ENCODE measurements at places on chromosomes 5 and 9.
A peak's percentile ranks its signal among the peaks of the same experiment; 100 is the strongest.

DNA sequence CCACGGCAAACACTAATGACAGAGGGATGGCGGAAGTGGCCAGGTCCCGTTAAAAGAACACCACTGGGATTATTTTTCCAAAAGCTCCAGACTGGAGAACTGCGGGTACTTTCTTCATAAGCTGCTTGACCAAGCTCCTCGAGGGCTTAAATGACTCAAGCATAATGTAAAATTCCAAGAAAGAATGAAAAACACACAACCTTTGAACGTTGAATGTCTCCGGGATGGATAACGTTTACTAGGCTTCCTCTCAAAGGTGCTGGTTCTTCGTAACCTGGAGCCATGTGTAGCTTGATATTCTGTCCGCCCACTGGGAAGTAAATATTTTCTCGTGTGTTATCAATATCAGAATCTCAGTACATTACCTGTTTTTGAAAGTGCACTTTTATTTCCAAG, 67.6 kb downstream of the EPB41L4B start:
- no peak for DNase-seq

GRCh38 chr9:72210522-72210921, 61.3 kb downstream of the GDA start:
- DNase-seq: no peak

GRCh38 chr9:106697390-106697749, 165.6 kb upstream of the ZNF462 start:
- no peak for DNase-seq

DNA sequence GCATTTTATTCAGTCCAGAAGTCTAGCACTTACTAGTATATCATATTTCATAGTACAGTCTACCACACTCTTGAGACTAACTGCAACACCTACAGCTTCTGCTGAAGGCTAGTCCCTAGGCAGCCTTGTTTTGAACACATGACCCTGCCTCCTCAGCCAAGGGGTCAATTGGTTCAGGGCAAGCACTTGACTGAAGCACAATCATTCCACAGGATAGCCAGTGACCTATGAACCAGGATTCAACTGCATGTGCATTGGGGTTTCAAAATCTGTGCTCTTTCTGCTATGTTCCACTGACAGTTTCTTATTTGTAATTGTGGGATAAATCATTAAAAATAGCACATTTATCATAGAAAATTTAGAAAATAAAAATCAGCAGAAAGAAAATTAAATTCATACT, 186.8 kb downstream of the TMEM161B start:
- no peak for DNase-seq

DNA sequence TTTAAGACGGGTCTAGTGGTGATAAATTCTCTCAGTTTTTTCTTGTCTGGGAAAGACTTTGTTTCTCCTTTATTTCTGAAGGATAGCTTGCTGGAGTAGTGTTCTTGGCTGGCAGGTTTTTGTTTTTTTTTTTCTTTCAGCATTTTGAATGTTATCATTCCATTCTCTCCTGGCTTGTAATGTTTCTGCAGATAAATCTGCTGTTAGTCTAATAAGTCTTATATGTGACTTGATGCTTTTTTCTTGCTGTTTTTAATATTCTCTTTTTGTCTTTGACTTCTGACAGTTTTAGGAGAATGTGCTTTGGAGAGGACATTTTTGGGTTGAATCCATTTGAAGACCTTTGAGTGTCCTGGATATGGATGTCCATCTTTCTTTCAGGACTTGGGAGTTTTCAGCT, 16.0 kb downstream of the HSD17B4 start:
- no peak for DNase-seq

GRCh38 chr9:82208741-82209450, 220.3 kb downstream of the SPATA31D1 start:
- DNase-seq: no peak

- DNase-seq: no peak
Observed at GRCh38 chr5:14316471-14316870, 173.3 kb downstream of the TRIO start.

GRCh38 chr5:36496471-36496870, 109.9 kb upstream of the SLC1A3 start:
- DNase-seq: no peak

- no peak for DNase-seq
Observed at GRCh38 chr9:110580850-110581249, 1.3 kb upstream of the SVEP1 start.

DNA sequence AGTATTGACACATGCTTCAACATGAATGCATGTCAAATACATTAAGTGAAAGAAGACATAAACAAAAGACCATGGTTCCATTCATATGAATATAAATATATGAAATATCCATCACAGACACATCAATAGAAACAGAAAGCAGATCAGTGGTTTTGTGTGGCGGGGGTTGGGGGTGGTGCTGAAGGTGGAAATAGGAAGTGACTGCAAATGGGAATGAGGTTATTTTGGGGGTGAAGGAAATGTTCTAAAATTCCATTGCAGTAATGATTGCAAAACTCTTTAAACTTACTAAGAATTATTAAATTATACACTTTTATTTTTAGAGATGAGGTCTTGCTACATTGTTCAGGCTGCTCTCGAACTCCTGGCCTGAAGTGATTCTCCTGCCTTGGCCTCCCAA, 28.7 kb downstream of the TAF1L start:
- DNase-seq: no peak

DNA sequence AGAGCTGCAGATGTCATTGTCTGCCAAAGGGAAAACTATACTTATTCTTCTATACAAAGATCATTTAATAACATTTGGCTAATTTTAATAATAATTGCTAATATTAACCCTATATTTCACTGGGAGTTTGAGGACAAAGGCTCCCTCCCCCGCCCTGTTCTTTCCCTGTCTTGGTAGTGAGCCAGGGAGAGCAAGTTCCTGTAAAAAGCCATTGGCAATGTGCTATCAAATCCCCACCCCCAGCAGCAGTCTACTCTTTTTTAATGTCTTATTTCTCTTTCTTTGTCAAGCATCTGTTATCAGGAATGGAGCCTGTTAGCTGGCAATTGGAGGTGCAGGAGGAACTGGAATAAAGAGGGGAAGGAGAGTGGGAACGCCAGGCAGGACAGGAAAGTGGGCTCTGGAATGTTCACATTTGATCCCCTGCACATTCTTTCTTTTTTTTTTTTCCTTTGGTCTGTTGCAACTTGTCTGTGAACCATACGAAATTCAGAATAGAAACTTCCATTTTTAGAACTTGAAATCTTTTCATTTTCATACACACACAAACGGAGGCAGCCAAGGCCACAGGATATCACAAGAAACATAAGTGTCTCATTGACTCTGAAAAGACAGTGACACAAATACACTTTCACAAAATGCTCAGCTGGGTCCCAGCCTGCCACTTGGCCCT, 664.8 kb upstream of the ZNF608 start:
- DNase-seq: no peak

GRCh38 chr9:114619191-114619761, 8.2 kb downstream of the TMEM268 start:
- peak; percentile 19 for DNase-seq

- no peak for DNase-seq
Observed at GRCh38 chr5:104297076-104297475, 734.5 kb upstream of the NUDT12 start.

GRCh38 chr5:76836585-76836984, 13.2 kb upstream of the S100Z start:
- no peak for DNase-seq

DNA sequence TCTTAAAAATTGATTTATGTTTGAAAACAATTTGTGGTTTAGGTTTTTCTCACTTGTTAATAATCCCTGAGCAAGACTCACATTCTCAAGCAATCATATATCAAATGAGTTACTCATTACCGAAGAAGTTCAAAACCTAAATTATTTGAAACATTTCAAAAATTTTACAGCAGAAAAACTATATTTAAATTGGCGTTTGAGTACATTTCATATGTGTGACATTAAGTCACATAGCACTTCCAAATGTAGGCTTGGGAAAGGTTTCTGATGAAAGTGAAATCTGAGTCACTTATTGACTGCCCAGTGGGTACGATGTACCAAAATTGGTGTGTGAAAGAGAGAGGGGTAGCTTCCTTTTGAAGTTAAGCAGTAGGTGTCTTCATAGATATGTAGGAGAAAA, 411.4 kb upstream of the SGCD start:
- DNase-seq: no peak

GRCh38 chr5:126280343-126280742, 142.9 kb upstream of the GRAMD2B start:
- no peak for DNase-seq
